Renal cortex interstitium (tissue), 15 donors: ENCODE measurements at places on chromosomes 16 and 17.
A peak's percentile ranks its signal among the peaks of the same experiment; 100 is the strongest.

DNA sequence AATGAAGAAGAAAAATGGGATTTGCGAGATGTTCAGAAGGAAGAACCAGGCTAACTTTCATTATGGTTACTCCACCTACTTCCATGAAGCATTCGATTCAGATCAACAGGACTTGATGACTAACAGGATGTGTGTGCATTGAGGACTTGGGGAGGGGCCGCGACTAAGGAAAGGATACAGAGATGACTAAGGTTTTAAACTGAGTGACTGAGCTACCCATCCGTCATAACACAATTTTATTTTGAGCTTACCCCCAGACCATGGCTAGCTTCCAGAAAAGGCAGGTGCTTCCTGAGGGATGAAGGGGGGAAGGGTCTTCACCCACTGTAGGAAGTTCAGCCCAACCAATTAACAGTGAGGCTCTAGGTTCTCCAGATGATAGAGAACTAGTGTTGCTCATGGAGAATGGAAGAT is 2.5 kb upstream of the CDYL2 start:
- no peak for DNase-seq

GRCh38 chr17:73316919-73317505 is 5.2 kb upstream of the CDC42EP4 start:
- DNase-seq = no peak

- DNase-seq = no peak
These were observed 40.3 kb upstream of the BAHCC1 start for GRCh38 chr17:81354954-81355347.

GRCh38 chr17:66799849-66800537 is 34.9 kb upstream of the CACNG5 start:
- no peak for DNase-seq

DNA sequence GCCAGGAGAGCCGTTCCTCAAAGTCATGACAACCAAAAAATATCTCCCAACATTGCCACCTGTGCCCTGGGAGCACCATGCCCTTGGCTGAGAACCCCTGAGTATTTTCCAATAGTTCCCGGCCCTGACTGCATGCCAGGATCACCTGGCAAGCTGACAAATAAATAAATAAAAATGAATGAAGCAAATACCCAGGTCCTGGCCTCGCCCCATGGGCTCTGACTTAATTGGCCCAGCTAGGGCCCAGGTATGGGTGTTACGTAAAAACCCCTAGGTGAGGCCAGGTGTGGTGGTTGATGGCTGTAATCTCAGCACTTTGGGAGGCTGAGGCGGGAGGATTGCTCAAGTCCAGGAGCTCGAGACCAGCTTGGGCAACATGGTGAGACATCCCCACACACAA is 2.7 kb upstream of the C16orf74 start:
- no peak for DNase-seq

GRCh38 chr17:80772906-80773242 is 218.8 kb upstream of the CHMP6 start:
- no peak for DNase-seq

DNA sequence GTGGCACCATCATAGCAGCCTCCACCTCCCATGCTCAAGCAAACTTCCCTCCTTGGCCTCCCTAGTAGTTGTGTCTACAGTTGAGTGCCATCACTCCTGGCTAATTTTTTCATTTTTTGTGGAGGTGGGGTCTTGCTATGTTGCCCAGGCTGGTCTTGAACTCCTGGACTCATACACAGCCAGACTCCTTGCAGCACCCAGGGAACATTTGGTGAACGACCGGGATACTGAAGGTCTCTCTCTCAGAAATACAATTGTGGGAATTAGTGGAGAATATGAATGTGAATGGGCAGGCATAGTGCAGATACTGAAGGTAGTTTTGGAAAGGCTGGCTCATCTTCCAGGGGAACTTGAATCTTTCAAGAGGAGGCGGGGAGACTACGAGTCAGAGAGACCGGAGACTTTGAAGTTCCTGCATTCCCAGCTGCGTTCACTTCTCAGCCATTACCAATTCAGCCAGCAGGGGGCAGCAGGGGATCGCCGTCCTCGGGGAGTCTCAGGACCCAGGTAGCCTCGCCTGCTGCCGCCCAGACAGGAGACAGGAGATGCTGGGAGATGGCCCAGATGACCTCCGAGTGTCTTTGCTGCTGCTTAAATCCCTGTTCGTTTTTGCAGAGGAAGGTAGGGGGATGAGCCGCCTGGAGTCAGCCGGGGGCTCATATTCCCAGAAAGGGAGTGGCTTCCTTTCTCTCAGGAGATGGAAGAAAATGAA is 68.6 kb downstream of the HAPSTR1 start:
- DNase-seq = peak; percentile 48

DNA sequence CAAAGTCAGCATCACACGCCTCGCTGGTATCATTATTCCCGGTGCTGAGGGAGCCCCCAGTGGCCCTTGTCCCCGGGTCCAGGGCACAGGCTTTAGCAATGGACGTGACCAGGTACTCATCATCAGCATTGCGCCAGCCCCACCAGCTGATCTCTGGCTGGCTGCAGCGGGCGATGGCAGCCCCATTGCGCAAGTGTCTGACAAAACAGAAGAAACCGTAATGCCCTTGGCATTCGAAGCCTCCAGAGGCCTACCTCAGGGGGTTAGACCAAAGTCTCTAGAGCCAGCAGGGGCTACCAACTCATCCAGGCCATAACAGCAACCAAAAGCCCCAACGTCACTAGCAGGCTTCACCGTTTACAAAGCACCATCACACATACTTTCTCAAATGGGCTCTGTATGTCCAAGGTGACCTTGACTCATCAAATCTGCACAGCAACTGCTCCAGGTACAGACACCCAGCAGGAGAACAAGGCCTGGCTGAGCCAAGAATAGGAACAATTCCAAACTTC is 7.3 kb downstream of the MTMR4 start:
- no peak for DNase-seq

DNA sequence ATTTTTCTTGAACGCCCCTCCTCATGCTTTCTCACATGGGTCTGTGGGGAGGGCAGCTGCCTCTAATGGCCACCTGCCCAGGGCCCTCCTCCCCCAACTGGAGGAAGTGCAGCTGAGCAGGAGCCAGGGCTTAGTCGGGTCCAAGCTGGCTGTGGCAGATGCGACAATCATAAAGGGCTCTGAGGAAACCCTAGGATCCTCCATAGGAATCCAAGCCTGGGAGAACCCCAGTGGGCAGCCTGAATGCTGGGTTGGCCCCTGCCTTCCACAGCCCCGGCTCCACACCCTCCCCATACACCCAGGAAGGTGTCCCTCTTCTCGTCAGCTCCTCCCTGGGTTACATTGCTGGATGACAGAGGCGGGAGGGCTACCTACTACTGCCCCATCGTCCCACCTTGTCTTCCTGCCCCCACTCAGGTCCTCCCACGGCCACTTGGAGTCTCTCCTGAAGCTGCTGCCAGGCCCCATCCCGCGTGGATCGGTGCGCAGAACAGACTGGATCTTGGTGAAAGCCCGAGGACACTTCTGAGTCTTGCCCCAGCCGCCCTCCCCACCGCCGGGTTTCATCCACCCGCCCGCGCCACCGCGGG is 15.6 kb upstream of the CBFB start:
- no peak for DNase-seq

- DNase-seq = no peak
These were observed 1.9 kb downstream of the CHTF8 start for GRCh38 chr16:69130461-69130860.

- peak; percentile 34 for DNase-seq
These were observed 27.3 kb downstream of the TTYH2 start for GRCh38 chr17:74240618-74241205.

- DNase-seq = no peak
These were observed 16.0 kb upstream of the RAP1GAP2 start for GRCh38 chr17:2780256-2780655.

GRCh38 chr16:4517812-4518680 is 20.5 kb downstream of the CDIP1 start:
- DNase-seq = no peak

DNA sequence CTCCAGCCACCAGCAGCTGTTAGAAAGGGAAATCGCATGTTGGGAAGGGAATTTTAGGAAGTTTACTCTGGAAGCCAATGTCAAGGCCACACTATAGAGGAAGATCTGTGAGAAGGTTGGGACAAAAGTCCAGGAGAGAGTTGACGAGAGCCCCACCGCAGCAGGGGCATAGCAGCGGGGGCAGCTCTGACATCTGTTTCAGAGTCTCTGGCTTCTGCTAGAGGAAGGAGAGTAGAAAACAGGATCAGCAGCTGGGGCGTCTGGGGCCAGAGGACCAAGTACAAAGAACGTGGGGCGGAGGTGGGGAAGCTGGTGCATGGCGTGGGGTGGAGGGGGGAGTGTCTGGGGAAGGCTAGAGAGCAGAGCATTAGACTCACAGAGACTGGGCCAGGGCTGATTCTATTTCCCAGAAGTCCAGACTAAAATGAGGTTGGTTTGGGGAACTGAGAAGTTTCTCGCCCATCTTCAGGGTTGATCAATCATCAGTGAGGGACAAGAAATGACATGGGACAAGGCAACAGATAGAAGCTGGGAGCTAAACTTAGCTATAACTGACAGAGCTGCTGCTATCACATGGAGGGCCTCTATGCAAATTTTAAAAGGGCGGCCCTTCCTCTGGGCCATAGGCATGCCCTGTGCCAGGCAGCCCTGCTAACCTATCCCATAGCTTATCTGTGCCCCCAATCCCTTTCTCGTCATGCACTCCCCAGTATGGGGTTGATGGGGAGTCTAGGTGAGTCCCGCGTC is 1.2 kb downstream of the RABEP2 start:
- no peak for DNase-seq

- DNase-seq = no peak
These were observed 24.5 kb downstream of the ENDOV start for GRCh38 chr17:80439499-80439898.

DNA sequence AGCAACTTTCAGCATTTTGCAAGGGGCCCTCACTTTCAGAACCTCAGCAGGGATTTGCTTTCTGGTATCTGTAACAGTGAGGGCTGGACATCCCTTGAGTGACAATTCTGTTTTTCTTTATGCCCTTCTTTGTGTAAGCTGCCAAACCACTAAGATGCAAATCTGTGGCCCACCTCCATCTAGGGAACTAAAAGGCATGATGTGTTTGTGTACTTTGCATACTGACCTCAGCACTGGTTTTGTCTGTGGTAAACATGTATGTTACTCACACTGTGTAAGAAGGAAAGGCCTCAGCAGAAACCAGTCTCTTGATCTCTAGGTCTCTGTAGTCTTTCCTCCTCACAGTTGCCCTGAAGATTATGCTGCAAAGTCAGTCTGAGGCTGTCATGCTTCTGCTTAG is 396.6 kb upstream of the DYNLRB2 start:
- no peak for DNase-seq

DNA sequence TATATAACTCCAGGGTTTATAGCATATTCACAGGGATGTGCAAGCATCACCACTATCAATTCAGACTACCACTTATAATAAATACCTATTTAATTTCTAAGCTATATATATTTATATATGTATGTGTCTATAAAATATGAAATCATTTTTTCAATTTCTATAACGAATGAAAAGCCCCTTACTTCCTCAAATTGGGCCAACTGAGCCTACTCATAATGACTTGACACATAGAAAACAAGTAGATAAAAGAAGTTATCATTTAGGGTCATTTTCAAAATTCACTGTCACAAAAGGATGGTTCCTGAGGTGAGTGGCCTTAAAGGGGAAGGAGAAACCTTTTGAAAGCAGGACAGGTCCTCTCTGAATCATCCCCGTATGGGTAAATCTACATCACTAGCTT is 114.1 kb downstream of the ADCY9 start:
- no peak for DNase-seq

DNA sequence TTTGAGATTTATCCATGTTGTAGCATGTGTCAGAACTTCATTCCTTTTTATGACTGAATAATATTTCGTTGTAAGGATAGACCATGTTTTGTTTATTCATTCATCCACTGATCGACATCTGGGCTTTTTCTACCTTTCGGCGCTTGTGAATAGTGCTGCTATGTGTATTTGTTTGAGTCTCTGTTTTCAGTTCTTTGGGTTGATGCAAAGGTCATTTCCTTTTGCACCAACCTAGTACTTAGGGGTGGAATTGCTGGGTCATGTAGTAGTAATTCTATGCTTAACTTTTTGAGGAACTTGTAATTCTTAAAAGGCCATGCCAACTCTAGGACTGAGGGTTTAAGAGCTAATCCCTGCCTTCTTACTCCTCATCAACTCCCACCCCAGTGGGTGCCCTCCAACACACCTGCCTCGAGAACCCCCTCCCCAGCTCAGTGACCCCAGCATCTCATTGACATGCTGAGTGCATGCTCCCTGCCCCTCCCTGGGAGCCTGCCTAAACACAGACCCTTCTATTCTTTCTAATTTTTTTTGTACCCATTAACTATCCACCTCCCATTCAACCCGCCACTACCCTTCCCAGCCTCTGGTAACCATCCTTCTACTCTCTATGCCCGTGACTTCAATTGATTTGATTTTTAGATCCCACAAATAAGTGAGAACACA is 51.2 kb downstream of the ABAT start:
- DNase-seq = no peak

DNA sequence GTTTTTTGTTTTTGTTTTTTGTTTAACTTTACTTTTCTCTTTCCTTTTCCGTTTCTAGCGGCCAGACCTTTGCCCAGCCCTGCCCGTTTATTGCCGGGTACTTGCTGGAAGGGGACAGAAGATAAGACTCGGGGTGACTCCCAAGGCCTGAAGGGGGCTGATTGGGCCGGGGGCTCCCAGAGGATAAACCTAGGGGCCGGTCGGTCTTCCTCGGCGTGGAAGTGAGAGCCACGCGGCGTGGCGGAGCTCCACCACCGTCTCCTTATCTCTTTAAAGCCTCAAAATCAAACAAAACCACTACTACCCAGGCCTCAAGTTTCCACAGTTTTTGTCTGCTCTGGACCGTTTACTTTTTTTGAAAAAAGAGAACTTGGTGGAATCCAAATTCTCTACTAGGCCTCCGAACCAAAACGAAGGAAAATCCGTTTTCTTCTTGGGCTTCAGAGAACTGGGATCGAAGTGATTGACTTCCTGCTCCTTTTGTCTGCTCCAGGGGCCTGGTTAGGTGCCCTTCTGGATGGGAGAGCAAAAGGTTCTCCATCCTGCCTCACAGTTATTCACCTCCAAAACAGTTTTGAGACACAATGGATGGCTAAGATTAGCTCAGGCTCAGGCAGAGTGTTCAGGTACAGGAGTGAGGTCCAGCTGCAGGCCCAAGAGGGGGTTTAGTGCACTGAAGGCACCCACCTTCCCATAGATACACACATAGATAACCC is 8.5 kb upstream of the HOXB9 start:
- no peak for DNase-seq

- no peak for DNase-seq
These were observed 7.6 kb downstream of the CBFA2T3 start for GRCh38 chr16:88969361-88969831.

DNA sequence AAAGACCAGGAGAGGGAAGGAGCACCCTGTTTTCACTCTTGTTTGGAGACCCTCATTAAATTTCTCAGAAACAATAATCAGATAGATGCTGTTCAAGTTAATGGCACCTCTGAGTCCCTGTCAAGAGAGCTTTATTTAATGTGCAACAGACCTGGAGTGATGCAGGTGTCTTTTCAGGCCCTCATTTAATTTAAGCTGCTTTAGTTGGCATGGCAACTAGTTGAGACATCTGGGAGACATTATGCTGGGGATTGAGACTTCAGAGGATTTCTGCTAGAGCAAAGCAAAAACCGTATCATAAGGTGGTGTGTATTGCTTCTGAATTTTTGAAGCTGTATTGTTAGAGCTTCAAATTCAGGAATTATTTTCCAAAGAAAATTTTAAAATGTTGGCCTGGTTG is 108.5 kb downstream of the NLK start:
- no peak for DNase-seq

GRCh38 chr16:81834868-81835267 is 55.8 kb downstream of the PLCG2 start:
- no peak for DNase-seq
